Smooth muscle cell of the umbilical artery (primary cell): ENCODE measurements at places on chromosomes 4 and X. TPM values are rescaled to one million over a fixed set of nuclear protein-coding genes. Genes with fewer than 3 reads are reported as not detected.

SORBS2 gene
- 15.8 and 16.3 TPM in 2 replicates for total RNA-seq

PHEX gene
- under 0.01 and 0.37 TPM in 2 replicates for total RNA-seq

GAGE1 gene
- total RNA-seq, result not detected in 2 replicates

QRFPR gene
- not detected in 2 replicates for total RNA-seq

ABLIM2 gene
- total RNA-seq, result 0.09 TPM in 1 of 2 replicates, not detected in the other

STS gene
- total RNA-seq, result 5.0 and 6.8 TPM in 2 replicates

TAB3 gene
- 12.2 and 18.4 TPM in 2 replicates for total RNA-seq

CSAG3 gene
- not detected in 2 replicates for total RNA-seq

ADAM29 gene
- total RNA-seq, result not detected in 2 replicates

MTMR8 gene
- total RNA-seq, result not detected in 2 replicates

AGTR2 gene
- total RNA-seq, result not detected in 2 replicates

NEK1 gene
- 14.6 and 19.3 TPM in 2 replicates for total RNA-seq

F9 gene
- total RNA-seq, result not detected in 2 replicates

GUCY1A1 gene
- 0.78 and 2.1 TPM in 2 replicates for total RNA-seq

DGKK gene
- not detected in 2 replicates for total RNA-seq

SRPX2 gene
- 122 and 176 TPM in 2 replicates for total RNA-seq

UGT2A1 gene
- total RNA-seq, result not detected in 2 replicates

SUPT20HL2 gene
- total RNA-seq, result 0.28 TPM in 1 of 2 replicates, not detected in the other

POLN gene
- 5.3 TPM in 2 replicates for total RNA-seq

SSX2 gene
- total RNA-seq, result not detected in 2 replicates

NAP1L2 gene
- total RNA-seq, result 0.59 and 0.78 TPM in 2 replicates

TDO2 gene
- total RNA-seq, result 5.4 and 13.7 TPM in 2 replicates

CFI gene
- 1.2 and 9.2 TPM in 2 replicates for total RNA-seq

ERAS gene
- total RNA-seq, result not detected in 2 replicates

STEEP1 gene
- 35.6 and 38.5 TPM in 2 replicates for total RNA-seq

FGA gene
- total RNA-seq, result not detected in 2 replicates

YIPF6 gene
- 34.0 and 42.5 TPM in 2 replicates for total RNA-seq

P2RY4 gene
- total RNA-seq, result 0.14 TPM in 1 of 2 replicates, not detected in the other

IL9R gene
- total RNA-seq, result not detected in 2 replicates

GAB1 gene
- total RNA-seq, result 5.3 and 8.2 TPM in 2 replicates

GPR119 gene
- not detected in 2 replicates for total RNA-seq

ATP1B4 gene
- not detected in 2 replicates for total RNA-seq

FAAH2 gene
- total RNA-seq, result under 0.01 and 0.05 TPM in 2 replicates

LRP2BP gene
- total RNA-seq, result 0.55 and 0.89 TPM in 2 replicates

BGN gene
- 34.1 and 66.8 TPM in 2 replicates for total RNA-seq

ADAD1 gene
- not detected in 2 replicates for total RNA-seq

NONO gene
- total RNA-seq, result 285 and 350 TPM in 2 replicates

ADAMTS3 gene
- 3.3 and 5.5 TPM in 2 replicates for total RNA-seq

PHKA1 gene
- total RNA-seq, result 21.1 and 22.5 TPM in 2 replicates

MAGEE2 gene
- total RNA-seq, result not detected in 2 replicates

SNCA gene
- 27.9 and 30.1 TPM in 2 replicates for total RNA-seq

RNF113A gene
- 10.1 and 17.5 TPM in 2 replicates for total RNA-seq

PAGE1 gene
- not detected in 2 replicates for total RNA-seq

VSIG1 gene
- total RNA-seq, result under 0.01 and 0.14 TPM in 2 replicates

MANBA gene
- 505 and 566 TPM in 2 replicates for total RNA-seq

WDR45 gene
- 20.5 and 21.2 TPM in 2 replicates for total RNA-seq

SULT1B1 gene
- total RNA-seq, result 0.59 and 6.0 TPM in 2 replicates

FAT1 gene
- total RNA-seq, result 202 and 464 TPM in 2 replicates

THAP9 gene
- total RNA-seq, result 5.0 and 5.1 TPM in 2 replicates

CSAG2 gene
- total RNA-seq, result not detected in 2 replicates

HDAC6 gene
- total RNA-seq, result 32.1 and 37.5 TPM in 2 replicates

NR0B1 gene
- total RNA-seq, result not detected in 2 replicates
